ENCODE measurements at places on chromosomes 5 and 9.

- DNase-seq, result no peak
Measured at GRCh38 chr9:112285056-112285455, 48.4 kb downstream of the PTBP3 start.

GRCh38 chr9:119773823-119774222, 404.6 kb upstream of the BRINP1 start:
- DNase-seq, result no peak

GRCh38 chr5:172085738-172086137, 79.3 kb upstream of the FBXW11 start:
- no peak for DNase-seq

DNA sequence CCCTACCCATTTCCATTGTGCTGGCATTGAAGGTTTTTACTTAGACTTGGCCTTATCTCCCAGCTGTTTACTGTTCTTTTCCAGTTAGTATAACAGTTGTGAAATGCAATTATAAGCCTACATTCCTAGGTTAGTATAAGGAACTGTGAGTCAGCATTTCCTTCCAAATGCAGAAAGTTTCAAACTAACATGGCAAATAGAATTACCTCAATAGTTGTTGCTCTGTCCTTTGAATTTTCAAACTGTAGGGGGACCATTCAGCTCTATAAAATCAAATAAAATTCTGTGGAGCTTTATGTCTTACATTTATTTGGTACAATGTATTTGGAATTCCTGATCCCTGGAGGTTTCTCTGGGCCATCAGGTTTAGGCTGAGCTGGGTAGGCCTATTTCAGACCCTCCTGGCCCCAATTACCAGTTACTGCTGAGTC, 47.2 kb downstream of the ARHGEF28 start:
- DNase-seq, result no peak

DNA sequence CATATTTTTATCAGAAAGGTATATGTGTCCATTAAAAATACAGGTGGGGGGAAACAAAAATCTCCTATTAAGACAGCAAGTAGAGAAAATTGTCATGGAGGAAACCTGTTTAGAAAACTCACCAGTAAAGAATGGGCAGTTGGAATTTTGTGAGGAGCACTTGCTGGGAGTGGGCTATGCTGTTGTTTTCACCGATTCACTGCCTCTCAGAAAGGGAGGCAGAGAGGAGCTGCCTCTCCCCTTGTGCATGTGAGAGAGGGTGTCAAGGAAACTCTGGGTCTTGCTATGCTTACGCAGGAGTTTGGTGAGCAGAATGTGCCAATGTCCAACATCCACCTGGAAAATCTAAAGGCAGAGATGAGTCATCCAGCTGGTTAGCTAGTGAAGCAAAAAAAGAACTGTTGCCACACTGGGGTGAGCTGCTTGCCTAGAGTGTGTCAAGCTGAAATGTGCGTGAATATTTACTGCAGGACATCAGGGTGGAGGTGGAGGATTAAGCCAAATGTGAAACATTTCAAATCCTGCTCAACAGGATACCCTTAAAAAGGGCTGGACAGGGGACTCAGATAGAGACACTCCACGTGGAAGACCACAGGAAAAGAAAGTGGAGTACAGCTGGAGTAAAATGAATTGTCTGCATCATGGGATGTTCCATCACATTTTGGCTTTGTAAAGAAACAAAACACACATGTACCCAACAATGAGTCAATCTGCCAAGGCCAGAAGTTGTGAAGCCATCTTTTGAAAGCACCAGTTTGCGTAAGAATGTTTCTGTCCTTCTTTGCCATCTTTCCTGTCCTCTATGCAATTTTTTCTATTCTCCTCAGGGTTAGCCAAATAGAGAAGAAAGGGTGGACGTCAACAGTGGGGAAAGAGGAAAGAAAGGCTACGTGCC, 449.7 kb upstream of the MPDZ start:
- no peak for DNase-seq

- DNase-seq, result no peak
Measured at GRCh38 chr9:93128011-93128714, 5.9 kb downstream of the NINJ1 start.

DNA sequence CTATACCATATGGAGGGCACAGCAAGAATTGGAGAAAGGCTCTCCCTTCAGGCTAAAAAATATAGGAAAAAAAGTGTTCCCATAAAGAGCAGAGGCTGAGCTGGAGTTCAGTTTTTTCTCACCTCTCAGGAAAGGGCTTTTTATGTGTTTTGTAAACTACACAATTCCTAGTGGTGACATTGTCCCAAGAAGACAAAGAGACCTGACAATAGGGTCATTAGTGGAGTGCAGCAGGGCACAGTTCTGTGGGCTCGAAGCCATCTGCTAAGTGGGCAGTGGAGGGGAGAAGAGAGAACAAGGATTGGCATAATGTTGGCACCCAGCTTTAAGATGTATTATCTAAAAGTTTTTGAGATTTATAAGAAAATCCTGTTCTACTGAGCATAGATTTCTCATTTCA, 162.5 kb downstream of the HCN1 start:
- DNase-seq, result no peak

Measured in stimulated activated CD4-positive, alpha-beta T cell treated with anti-CD3 and anti-CD28 coated beads, Interleukin-1b, Interleukin-23, amount 100 ng/mL, for 1 hour (primary cell).